SW 1271 (cell line): ENCODE measurements at places on chromosomes 1 and 21.

DNA sequence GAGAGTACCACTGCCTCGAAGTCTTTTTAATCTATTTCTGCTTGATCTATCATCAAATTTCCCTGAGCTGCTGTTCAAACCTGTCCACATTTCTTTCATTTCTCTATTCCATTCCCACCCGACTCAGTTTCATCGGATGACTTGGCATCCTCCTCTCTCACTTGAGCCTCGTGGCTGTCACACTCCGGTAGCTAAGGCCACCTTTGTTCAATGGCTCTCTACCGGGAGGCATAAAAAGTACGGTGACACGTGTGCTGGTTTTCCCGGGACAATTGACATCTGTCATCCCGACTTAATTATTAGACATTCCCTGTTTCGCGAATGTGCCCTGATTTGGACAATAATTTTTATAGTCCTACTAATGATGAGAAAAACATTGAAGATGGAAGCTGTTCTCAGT is 22.6 kb downstream of the MIS18A start:
- DNase-seq = no peak

GRCh38 chr1:59978026-59978425 is 51.5 kb upstream of the CYP2J2 start:
- DNase-seq = no peak

DNA sequence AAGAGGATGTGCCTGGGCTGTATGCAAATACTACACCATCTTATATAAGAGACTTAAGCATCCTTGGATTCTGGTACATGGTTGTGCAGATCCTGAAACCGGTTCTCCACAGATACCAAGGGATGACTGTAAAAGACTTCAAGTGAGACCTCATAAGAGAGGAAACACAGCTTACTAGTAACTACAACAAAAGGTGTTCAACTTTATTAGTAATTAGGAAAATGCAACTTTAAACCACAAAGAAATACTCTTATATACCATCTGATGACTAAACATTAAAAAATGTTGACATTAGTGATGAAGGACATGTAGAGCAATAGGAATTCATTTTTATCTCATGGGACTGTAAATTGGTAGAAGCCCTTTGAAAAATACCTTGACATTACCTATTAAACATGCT is 102.7 kb downstream of the RASAL2 start:
- DNase-seq = no peak

GRCh38 chr1:167428395-167428794 is 89.9 kb downstream of the CD247 start:
- DNase-seq = no peak

DNA sequence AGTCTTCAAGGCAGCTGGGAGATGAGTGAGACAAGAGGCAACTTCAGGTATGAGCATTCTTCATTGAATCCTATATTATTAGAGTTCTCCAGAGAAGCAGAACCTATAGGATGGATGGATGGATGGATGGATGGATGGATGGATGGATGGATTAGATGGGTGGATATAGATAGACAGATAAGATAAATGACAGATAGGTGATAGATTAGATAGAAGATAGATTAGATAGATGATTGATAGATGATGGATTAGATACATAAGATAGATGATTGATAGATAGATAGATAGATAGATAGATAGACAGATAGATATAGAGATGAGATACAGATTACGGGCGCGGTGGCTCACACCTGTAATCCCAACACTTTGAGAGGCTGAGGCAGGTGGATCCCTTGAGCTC is 43.2 kb upstream of the SPOCD1 start:
- DNase-seq = no peak

- DNase-seq = no peak
These were observed 85.5 kb downstream of the PGBD5 start for GRCh38 chr1:230340526-230341161.
